ENCODE measurements at places on chromosomes 4 and X.

DNA sequence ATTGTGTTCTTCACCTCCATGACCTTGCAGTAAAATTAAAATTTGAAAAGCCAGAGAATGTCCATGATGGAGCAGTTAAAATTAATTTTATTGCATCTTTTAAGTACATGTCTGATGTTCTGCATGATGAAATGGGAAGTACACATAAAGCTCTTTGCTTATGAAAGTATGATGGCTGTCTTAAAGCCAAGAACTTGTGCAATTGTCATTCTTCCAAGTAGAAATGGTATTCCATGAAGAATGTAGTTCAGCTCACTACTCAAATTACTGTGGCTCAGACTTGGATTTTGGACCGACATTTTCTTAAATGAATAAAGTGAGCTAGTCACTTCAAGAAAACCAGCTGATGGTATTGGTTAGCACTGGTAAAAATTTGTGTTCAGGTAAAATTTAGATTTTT lies 161.7 kb upstream of the CXCL13 start:
- no peak for DNase-seq

- DNase-seq = no peak
Measured at GRCh38 chr4:167784826-167785225, 307.5 kb upstream of the ANXA10 start.

DNA sequence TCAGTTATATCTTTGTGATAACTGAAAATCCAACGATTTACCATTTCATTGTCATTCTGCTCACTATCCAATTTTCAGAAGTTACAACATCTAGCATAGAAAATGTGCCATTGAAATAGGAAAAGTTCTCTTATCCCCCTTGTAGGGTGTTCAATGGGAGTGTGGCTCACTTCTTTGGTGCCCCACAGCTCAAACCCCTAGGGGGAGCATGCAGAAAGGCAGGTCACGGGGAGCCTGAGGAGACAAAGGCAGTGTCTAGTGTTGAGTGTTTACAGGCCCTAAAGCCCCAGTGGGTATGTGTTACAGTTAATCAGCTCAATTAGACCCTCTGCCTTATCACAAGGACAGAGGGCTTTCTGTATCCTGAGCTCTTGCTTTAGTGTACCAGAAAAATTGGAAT lies 243.4 kb upstream of the GRID2 start:
- DNase-seq = no peak

DNA sequence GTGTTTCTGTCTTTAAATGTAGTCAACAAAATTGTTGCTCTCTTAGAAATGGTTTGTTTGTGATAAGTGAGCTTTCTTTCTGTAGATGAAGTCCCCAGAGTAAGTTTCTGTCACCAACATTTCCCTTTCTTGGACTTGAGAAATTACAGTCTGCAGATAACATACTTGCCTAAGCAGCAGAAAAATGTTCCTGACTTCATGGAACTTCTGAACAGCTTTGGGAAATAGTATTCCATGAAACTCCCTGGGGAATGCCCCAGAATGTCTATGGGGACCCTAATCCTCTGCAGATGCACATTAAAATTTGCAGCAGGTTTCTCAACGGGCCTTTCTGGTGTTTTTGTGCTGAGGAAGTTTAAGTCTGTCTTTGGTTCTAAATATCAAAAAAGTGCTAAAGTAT lies 38.6 kb upstream of the NEIL3 start:
- no peak for DNase-seq

GRCh38 chr4:168361365-168362024 lies 42.9 kb upstream of the DDX60 start:
- DNase-seq = no peak

GRCh38 chr4:37685161-37685822 lies 884 bp downstream of the RELL1 start:
- DNase-seq = no peak

DNA sequence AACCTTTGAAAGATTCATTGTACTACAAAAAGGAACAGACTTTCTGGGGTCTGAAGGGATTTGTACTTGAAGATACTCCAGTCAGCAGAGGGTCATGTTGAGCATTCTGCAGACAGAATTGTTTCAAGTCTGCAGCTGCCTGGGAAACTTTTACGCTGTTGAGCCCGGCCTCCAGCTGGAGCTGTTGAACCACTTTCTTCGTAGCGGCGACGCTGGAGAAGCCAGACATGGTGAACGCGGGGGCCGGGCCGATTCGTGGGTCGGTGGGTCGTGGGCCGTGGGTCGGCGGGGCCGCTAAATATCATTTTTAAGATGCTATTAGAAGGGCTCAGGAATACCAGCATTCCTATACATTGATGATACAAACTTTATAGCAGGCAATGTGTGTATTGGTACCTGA lies 12.0 kb upstream of the RTL9 start:
- no peak for DNase-seq

DNA sequence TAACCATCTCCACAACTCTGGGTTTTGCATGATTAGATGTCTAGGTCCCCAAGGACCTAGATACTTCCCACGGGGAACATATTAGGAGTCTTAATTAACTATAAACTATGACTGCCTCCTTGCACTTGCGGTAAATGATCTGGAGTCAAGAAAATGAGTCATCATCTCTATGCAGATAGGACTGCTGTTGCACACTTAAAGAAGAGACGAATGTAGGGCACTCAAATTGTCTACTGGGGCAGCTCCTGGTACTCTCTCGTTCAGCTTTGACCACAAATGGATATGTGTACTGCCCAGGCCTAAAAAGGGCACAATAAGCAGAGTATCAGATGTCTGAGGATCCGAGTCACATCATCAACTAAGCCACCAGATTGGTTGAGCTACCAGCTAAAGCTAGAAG lies 1783.4 kb upstream of the AGA start:
- DNase-seq = no peak

DNA sequence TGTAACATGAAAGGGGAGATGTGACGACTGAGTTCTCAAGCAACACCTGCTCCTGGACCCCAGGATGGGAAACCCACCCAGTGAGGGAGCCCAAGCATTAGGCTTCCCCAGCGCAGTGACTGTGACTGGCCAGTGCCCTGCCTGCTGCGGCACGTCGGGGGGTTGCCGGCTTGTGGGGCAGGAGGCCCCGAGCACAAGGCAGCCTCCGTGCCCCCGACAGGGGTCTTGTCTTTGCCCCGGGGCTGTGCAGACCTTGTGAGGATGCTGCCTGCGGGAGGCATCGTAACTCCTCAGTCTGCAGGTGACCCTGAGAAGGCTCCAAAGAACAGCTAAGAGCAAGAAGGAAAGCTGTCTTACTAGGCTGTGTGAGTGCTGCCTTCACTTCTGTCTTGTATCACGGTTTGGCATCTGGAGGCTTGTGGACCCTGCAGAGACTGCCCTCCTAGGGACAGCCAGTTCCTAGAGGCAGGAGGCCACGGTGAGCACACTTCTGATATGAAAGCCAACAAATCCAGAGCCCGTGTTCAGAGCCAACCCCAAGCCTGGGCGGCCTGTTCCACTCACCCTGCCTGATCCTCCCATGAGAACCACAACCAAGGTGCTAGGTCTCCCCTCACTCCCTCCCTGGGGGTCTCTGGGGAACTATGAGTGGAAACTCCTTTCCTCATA lies 47.7 kb downstream of the FGFRL1 start:
- no peak for DNase-seq

GRCh38 chr4:168335621-168336020 lies 17.1 kb upstream of the DDX60 start:
- DNase-seq = no peak

DNA sequence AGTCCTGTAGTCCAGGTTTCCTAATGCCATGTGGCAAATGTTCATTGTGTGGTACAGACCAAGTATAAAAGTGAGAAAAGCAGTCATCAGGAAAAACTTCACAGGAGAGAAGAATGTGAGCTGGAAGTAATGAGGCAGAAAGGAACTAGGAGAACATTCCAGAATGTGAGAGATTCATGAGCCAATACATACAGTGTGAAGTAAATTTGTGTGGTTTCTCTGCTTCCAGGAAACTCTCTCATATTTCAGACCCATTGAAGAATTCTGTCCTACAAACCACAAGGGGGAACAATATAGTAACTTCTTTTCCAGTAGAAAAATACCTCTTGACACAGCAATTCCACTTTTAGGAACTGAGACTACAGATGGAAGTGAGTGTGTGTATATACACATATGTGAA lies 136.5 kb downstream of the RNF150 start:
- no peak for DNase-seq

- DNase-seq = no peak
Measured at GRCh38 chrX:111411983-111412382, at the start of gene DCX. DCX (minus strand) TSS chrX:111412192; CDS start chrX:111410398, 1,794 bp downstream.

- no peak for DNase-seq
Measured at GRCh38 chr4:107800706-107801105, 24.0 kb upstream of the SGMS2 start.

GRCh38 chr4:106671716-106672115 lies 303.1 kb upstream of the GIMD1 start:
- DNase-seq = no peak

- no peak for DNase-seq
Measured at GRCh38 chr4:181860668-181861067, 382.5 kb upstream of the TENM3 start.

- no peak for DNase-seq
Measured at GRCh38 chrX:127404161-127404560, 584.6 kb downstream of the PRR32 start.

GRCh38 chrX:114581528-114582263 lies 2.2 kb upstream of the HTR2C start:
- DNase-seq = no peak

DNA sequence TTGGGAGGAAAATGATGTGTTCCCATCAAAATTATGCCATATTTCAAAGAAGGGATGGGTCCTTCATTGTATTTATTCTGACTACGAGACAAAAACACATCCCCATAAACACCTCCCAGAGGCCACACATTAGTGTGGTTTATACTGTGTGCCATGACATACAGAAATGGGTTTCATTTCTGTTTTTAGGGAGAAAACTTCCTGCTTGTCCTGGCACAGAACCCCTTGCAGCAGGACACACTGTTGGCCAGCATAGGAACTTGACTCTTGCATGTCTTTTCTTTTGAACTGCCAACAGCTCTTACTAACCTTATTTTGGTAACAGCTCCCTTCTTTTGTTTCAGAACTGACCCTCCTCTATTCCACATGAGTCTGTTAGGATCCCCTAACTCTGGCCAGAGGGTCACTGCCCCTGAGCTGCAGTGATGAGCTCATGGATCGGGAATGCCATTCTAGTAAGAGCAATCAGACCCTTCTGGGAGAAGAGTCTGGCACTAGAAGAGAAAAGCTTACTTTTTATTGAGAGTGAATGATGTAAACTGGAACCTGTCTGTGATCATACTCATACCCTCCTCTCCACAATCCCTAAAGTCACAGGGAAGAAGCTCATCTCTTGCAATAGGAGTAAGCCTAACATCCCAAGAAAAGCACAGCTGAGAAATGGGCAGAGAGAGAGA lies 86.4 kb downstream of the SMIM20 start:
- no peak for DNase-seq

DNA sequence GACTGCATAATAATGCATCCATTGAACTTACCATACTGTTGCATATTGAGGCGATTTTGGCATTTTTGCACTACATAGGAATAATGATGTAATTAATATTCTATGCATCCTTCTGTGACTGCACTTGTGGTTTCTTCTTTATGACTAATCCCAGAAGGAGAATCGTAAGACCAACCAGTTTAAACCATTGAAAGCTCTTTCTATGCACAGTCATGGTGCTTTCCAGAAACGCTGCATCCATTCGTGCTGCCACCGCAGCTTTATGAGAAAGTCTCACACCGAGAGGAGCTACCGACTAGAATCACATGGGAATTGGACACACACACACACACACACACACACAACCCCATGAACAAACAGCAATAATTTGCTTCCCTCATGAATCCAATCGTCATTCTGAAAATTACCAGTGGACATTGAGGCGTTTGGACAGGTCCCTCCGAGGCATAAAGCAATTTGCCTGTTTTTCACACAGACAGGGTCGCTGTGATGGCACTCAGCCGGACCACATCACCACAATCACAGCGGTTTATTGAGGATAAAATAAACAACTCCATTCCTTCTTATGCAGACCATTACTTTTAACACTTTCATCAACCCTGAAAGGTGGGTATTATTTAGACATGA lies 64.2 kb downstream of the PACRGL start:
- DNase-seq = no peak

DNA sequence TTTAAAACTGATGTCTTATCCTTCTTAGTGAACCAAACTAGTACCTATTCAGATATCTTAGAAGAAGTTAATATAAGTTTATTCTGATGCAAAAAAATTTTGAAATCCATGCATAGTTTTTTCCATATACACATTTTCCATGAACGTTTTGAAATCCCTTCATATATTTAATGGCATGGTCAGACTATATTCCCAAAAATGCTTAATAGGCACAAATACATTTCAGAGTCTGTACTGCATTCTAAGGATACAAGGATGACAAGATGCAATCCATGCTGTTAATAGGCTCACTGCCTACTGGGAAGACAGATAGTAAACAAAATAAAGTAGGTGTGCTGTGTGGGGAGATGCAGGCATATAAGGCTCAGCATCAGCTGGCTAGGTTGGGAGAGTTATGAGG lies 33.2 kb downstream of the PROM1 start:
- no peak for DNase-seq

GRCh38 chr4:102430461-102430910 lies 70.7 kb upstream of the NFKB1 start:
- no peak for DNase-seq

GRCh38 chrX:107288676-107289075 lies 82.3 kb downstream of the DNAAF6 start:
- no peak for DNase-seq

- DNase-seq = no peak
Measured at GRCh38 chr4:104425948-104426347, 68.7 kb downstream of the CXXC4 start.

DNA sequence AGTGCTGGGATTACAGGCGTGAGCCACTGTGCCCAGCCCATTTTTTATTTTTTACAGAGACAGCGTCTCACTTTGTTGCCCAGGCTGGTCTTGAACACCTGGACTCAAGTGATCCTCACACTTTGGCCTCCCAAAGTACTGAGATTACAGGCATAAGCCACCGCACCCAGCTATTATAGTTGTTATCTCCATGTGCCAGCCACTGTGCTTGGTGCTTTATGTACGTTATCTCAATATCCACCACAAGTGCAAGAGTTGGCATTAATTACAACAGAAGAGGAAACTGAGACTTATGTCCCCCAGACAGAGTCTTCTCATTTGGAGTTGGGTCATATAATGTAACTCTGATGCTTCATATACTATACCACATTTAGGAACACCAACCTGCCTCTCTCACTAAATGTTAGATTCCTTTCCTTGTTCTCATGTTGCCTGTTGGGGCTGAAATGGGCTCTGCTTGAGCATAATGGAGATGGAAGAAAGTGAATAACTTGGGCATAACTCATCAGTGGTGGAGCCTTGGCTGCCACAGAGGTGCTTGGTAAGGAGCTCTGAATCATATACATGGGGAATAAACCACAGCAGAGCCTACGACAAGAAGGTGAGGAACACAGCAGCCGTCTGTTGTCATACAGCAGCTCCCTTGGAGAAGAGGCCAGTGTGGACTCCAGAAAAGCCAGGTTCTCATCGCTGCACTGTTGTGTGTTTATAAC lies 84.3 kb downstream of the SPRY1 start:
- DNase-seq = no peak

Measured in cortex of kidney (tissue), 1 donor.